ENCODE measurements at places on chromosomes 3 and 15. TPM values are rescaled to one million over a fixed set of nuclear protein-coding genes. Genes with fewer than 3 reads are reported as not detected.
A peak's percentile ranks its signal among the peaks of the same experiment; 100 is the strongest.

GRCh38 chr3:192747746-192748145 lies 20.4 kb upstream of the FGF12 start:
- H3K36me3 ChIP-seq = no peaks in the 10 kb centered on the region
- peak overlapping the region; percentile 33 for H3K27ac ChIP-seq
- H3K4me3 ChIP-seq = no peak overlapping the region
- no peaks in the 10 kb centered on the region for H3K27me3 ChIP-seq
- DNase-seq = no peak
- H3K4me1 ChIP-seq = no peaks in the 10 kb centered on the region

- no peaks in the 10 kb centered on the region for H3K27me3 ChIP-seq
- no peak for DNase-seq
- no peak overlapping the region for H3K4me3 ChIP-seq
Observed at GRCh38 chr3:131338948-131339640, 42.5 kb upstream of the NUDT16 start.

DNA sequence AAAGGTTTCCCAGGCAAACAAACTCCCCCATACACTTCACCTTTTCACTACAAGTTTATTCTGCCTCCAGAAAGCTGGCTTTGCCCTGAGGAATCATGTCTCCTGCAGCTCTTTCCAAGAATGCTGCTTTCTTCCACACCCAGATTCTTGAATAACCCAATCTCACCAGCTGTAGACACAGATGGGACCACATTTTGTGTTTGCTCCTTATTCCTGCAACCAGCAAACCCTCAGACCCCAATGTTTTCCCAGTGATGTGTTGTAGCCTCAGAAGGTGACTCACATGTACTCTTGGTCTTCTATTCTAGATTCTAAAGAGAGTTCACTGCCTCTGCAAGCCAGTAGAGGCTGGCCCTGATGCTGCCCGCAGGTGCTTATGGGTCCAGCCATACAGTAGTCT lies 23.6 kb upstream of the TRIM59 start:
- H3K27ac ChIP-seq = no peak overlapping the region
- H3K27me3 ChIP-seq = no peaks in the 10 kb centered on the region
- H3K4me1 ChIP-seq = no peaks in the 10 kb centered on the region
- H3K36me3 ChIP-seq = no peaks in the 10 kb centered on the region
- DNase-seq = no peak
- no peak overlapping the region for H3K4me3 ChIP-seq

UCN2 gene
- polyA plus RNA-seq = 0.29 TPM

Data from spinal cord (tissue), 10 donors.